Right atrium auricular region (tissue), 2 donors: ENCODE measurements at places on chromosomes 3 and 15.
A peak's percentile ranks its signal among the peaks of the same experiment; 100 is the strongest.

GRCh38 chr15:72785841-72786240 is 2.3 kb upstream of the ADPGK start:
- DNase-seq = no peak

DNA sequence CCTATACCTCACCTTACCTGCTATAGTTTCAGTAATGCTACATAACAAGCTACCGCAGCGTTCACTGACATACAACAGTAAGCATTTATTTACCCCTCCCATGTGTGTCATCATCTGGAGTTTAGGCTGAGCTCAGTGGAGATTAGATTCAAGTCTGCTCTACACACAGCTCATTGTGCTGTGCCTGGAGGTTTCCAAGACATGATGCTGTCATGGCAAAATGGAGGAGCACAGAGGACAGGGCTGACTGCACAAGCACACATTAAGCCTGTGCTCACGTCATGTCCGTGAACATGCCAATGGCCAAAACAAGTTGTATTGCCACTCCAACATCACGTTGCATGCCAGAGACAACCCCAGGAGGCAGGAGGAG is 333.8 kb upstream of the TRIM42 start:
- no peak for DNase-seq

DNA sequence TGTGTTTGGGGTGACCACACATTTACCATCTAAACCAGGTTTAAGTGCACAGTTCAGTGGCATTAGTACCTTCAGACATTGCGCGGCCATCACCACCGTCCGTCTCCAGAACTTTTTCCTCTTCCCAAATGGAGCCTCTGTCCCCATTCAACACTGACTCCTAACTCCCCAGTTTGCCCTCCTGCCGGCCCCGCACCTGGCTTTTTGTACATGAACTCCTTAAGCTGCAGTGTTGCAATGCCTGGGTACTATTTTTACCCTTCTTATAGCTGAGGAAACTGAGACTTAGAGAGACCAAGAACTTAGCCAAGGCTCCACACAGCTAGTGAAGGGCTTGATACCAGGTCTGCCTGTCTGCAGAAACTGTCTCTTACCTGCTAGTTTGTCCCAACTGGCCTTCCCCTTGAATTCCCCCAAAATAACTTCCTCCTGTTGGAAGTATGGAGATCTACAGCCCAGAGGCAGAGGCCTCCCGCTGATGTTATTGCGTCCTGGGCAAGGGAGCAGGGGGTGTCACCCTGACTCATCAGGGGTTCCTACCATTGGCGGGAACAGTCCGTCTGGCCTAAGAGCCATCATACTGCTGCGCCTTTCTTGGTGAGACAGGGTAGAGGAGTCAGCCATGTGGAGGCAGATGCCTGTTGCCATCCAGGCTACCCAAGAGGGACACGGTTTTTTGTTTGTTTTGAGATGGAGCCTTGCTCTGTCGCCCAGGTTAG is 65.6 kb downstream of the GRIP2 start:
- DNase-seq = no peak

DNA sequence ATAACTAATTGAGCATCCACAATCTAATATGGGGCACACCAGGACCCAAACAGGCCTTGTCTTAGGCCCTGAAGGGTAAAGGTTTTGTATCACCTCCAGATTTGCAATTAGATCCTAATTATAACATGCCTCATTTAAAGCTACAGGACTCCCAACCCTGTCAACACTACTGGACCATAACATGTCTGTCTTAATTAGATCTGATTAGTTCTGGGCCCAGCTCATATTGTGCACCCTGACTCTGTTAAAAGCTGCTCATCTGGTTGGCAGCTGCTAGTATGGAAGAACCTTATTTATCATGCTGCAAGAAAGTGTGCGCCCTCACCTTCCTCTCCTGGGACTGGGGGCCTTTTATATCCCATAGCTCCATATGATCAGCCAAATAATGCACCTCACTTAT is 457.8 kb downstream of the ROBO1 start:
- DNase-seq = no peak

- DNase-seq = no peak
Measured at GRCh38 chr3:141853081-141853601, 23.3 kb upstream of the ATP1B3 start.

DNA sequence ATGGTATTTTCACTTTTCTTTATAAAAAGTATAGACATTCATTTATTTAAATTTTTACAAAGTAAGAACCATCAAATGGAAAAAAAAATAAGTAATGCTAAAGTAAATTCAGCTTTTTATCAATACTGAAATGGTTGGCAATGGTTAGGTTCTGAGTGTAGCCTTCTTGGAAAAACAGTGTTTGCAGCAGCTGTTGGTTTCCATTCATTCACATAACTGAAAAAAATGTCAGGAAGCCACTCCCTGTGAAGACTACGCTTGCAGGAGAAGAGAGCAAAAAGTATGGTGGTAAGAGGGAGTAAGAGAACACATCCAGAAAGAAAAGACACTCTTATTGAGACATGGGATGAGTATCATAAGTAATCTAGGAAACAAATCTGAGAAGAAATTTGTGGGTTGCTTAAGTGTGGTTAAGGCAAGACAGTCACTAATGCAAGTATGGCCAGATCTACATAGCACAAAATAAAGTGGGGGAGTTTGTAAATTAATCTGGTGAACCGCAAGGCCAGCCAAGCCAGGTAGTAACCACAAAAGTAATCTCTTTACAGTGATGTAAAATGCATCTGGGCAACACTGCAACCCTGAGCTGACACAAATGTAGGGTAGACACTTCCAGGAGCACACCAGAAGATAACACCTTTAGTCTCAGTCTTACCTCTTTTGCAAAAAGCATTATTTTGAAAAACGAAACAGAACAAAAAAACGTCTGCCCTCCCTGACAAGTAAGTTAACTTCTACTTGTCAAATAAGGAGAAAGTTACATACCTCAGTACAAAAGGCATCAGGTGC is 133.7 kb downstream of the IGSF11 start:
- no peak for DNase-seq

DNA sequence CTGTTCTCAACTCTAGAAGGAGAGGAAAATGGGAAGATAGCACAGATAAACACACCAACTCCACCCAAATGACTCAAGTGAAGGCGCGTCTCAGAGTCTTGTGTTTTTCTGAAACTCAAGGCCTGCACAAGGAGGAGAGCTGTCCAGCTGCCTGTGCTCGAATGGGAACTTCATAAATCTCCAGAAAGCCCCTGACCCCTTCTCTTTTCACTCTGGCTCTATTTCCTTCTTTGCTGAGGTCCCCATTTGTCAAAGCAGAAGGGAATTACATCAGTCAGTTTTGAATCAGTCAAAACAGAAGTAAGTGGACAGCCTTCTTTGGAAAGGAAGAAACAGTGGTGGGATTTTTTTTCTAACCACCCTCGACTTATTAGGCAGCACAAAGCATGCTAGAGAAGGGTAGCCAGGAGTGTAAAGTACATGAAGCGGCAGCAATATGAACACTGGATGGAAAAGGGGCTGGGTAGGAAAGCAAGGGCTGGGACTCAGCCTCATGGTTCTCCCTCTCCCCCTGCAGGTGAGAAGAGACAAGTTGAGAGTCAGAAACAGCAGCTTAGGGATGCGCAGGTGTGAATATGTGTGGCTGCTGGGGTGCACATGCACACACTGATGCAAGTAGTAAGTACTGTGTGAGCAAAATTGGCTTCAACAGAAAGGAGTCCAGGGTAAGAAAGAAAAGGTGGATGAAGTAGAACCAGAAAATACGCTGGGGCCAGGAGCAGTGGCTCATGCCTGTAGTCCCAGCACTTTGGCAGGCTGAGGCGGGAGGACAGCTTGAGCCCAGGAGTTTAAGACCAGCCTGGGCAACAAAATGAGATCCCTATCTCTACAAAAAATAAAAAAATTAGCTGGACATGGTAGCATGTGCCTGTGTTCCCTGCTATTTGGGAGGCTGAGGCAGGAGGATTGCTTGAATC is 36.6 kb upstream of the MAGEF1 start:
- no peak for DNase-seq

GRCh38 chr3:45917146-45917898 is 25.9 kb upstream of the CXCR6 start:
- DNase-seq = no peak

- no peak for DNase-seq
Measured at GRCh38 chr3:81980596-81981494, 219.4 kb upstream of the GBE1 start.

GRCh38 chr3:64473466-64473865 is 214.3 kb downstream of the ADAMTS9 start:
- no peak for DNase-seq

- DNase-seq = no peak
Measured at GRCh38 chr3:124292329-124292728, 300.4 kb upstream of the ROPN1 start.

- DNase-seq = no peak
Measured at GRCh38 chr15:69026355-69026754, 11.9 kb downstream of the NOX5 start.

- peak; percentile 53 for DNase-seq
Measured at GRCh38 chr15:69469467-69470201, 17.0 kb downstream of the RPLP1 start.

DNA sequence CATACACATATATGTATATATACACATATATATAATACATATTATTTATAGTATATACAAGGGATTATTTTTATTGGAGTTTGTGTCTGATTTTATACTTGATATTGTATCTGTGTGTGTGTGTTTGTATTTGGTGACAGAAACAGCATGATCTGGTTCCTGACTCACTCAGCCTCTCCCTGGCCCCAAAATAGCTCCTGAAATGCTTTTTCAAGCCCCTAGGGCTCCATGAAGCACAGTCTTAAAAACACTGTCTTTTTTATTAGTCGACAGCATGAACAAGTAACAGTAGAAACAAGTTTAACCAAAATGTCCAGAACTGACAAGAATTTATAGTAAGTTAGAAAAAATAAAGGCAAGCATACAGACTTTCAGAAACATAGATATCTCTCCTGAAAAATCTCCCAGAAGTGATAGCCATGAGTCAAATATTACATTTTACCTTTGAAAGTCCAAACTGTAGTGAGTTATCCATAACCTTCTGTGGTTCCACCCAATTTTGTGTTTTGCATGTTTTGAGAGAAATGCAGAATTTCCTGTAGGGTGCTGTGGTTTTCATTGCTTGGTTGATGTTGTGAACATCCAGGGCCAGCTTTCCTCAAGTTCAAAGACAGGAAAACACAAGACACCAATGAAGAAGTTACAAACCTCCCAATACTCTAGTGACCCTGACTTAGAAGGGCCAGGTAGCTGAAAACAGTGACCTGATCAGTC is 98.5 kb upstream of the CCDC80 start:
- DNase-seq = no peak

DNA sequence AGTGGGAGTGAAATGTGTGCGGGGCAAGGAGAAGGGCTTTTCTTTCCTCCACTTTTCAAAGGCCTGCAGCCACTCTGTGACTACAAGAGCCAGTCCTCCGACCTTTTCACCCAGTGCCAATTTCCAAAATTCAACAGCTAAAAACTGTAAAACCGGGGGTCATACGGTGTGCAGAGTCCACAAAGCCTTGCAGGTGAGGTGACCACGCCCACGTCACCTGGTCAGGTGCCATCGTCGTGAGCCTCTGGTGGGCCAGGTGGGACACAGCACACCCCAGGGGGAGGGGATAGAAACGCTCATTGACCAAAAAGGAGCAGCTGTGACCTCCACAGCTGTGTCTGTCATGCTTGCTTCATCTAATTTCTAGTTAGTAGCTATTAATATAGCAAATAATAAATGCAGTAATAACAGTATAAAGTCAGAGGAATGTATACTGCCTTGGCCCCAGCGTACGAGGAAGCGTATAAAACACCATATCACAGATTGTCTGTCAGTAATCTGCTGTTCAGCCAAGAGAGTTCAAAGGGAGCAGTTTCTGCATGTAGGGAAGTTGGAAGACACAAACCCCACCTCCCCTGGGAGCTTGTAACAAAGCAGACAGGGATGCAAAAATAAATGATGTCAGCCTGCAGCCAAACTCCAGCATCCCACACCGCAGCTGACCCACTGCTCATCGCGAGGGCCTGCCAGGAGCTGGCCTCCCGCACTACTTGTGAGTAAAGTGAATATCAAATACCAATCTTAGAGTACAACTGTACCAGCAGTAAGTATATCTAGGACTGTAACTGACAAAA is 86.7 kb downstream of the VGLL4 start:
- no peak for DNase-seq

DNA sequence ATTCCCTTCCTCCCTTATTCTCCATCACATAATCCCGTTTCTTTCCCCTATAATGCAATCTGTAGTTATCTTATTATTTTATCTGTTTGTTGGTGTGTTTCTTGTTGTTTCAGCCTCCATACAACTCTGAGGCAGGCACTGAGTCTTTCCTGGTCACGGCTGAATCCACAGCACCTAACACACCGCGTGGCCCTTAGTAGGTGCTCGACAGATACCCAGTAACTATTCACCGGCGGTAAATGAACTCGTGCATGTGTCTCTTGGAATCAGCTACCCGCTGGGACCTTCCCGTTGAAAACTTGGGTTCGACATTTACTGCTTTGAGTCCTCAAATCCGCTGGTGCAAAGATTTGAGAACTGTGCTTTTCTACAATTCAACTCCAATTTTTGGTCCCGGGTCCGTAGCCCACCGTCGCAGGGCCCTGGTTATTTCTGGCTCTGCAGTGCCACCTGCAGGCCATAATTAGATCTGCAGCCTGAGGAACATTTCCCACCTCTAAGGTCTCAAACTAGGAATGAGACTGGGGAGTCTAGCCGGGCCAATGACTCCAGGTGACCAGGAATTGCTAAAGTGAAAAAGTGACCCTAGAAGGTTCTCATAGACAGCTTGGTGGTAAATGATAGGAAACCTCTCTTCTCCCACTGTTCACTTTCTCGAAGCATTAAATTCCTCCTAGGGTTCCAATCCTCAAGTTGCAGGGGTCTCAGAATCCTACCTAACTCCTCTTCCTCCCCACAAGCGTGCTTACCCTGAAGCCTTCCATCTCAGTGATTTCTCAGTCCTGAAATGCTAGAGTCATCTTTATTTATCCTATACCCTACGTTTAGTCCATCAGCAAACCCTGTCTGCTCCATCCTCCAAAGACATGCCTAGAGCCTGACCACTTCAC is 40.0 kb upstream of the TRH start:
- no peak for DNase-seq

DNA sequence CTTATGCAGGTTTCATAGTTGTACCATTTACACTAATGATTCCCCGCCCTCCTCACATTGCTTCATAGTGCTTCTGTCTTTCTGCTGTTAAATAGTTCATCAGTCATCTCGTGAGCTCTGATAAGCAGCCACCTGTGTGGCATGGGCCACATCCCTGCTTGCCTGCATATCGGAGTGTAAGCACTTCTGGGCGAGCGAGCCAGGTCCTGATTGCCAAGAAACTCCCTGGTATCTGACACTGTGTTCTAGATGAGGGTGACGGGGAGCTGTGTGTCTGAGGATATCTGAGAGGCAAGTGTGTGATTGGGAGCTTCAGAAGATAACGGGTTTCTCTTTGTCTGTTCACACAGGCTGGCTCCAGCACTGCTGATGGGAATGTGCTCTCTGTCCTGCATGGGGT is 130.6 kb downstream of the LRIG1 start:
- no peak for DNase-seq

- DNase-seq = peak; percentile 68
Measured at GRCh38 chr15:80970018-80970657, 19.5 kb downstream of the MESD start.

- DNase-seq = peak; percentile 62
Measured at GRCh38 chr3:171460725-171461524, 720 bp upstream of the TNIK start.
